Stimulated activated naive CD8-positive, alpha-beta T cell treated with anti-CD3 and anti-CD28 coated beads, Interleukin-15, amount 100 ng/mL, for 72 hours (primary cell): ENCODE measurements at places on chromosomes 6 and 20.

GRCh38 chr20:34190262-34190661 is 51.0 kb upstream of the ASIP start:
- DNase-seq: no peak

DNA sequence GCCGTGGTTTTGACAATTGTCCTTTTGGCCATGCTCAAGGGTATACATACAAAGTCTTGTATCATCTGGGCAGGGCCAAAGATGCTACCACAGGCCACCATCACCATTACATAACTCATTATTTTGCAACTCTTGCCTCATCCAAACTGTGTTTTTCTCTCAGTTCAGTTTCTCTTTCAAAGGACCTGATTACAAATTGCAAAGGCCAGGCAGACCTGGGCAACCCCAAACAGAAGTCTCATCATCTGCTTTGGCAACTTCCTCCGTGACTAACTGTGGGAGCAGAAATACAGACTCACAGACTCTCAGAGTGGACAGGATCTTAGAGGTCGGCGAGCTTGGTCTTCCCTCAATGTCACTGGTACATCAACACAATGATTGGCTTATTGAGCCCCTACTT is 117.8 kb upstream of the NEDD9 start:
- no peak for DNase-seq

DNA sequence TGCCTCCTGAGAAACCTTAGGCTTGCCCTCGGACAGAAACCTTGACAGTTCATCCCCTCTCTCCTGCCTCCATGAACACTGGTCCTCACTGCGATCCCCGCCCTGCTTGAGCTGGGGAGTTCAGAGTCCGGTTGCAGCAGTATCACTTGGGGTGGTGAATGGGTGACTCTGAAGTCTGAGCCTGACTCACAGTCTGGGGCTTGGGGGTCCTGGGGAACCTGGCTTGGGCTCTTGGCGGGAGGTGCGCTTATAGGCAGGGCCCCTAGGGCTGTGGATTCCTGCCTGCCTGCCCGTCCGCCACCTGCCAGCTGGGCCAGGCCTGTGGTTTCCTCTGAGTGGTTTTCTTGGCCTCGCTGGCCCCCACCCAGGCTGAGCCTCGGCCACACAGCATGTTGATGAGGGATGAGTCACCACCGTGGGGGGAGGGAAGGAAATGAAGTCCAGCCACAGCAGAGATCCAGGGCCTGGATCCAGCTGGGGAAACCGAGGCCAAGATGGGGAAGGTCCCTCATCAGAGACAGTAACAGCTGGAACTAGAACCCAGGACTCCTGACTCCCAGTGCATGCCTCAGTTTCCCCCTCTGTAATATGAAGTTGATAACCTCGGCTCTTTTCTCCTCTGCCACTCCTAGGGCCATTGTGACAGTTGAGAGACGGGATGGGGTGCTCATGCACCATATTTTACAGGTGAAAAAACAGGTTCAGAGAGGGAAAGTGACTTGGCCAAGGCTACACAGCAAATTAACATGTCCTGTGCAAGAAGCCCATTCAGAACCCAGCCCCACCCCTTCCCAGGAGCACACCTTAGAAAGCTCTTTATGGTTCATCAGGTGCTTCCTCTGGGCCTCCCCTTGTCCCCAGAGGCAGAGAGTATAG is 9.2 kb downstream of the FOXS1 start:
- peak; percentile 43 for DNase-seq

- DNase-seq: no peak
These were observed 626.2 kb downstream of the UTRN start for GRCh38 chr6:144911322-144911721.

- DNase-seq: no peak
These were observed 12.6 kb downstream of the TCP11 start for GRCh38 chr6:35128496-35128895.

- no peak for DNase-seq
These were observed 21.4 kb upstream of the CITED2 start for GRCh38 chr6:139395891-139396301.

DNA sequence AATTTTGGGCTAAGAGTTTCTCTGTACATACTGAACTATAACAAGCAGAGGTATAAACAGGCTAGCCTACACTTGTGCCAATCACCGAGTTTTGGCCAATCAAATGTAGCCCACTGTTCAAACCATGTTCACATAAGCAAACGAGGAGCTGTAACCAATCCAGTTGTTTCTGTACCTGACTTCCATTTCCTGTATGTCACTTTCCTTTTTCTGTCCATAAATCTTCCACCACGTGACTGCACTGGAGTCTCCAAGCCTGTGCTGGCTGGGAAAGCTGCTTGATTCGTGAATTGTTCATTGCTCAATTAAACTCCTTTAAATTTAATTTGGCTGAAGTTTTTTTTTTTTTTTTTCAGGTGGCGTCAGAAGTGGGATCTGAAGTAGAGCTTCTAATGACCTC is 332.9 kb downstream of the RNF144B start:
- DNase-seq: no peak

GRCh38 chr6:119173249-119174084 is 95.0 kb upstream of the FAM184A start:
- no peak for DNase-seq

- DNase-seq: no peak
These were observed 167.4 kb downstream of the HDGFL1 start for GRCh38 chr6:22736740-22737139.

DNA sequence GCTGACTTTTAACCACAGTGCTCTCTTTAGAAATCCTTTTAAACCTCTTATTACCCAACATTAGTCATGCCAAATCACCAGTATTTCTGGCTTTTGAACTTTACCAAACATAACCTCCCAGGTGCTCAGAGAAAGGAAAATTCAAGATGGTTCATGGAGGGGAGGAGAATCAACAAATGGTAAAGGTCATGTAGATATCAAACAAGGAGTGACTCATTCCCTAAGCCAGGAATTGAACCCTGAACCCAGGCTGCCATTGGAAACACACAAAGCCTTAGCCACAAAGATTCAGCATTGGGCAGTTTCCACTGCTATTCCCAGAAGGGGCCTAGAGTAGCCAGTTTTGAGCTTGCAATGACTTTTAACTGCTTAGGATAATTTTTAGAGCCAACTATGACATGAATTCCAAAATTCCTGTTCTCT is 21.6 kb upstream of the ENTPD6 start:
- DNase-seq: no peak

- DNase-seq: no peak
These were observed 53.2 kb downstream of the PDE7B start for GRCh38 chr6:135904666-135905065.

DNA sequence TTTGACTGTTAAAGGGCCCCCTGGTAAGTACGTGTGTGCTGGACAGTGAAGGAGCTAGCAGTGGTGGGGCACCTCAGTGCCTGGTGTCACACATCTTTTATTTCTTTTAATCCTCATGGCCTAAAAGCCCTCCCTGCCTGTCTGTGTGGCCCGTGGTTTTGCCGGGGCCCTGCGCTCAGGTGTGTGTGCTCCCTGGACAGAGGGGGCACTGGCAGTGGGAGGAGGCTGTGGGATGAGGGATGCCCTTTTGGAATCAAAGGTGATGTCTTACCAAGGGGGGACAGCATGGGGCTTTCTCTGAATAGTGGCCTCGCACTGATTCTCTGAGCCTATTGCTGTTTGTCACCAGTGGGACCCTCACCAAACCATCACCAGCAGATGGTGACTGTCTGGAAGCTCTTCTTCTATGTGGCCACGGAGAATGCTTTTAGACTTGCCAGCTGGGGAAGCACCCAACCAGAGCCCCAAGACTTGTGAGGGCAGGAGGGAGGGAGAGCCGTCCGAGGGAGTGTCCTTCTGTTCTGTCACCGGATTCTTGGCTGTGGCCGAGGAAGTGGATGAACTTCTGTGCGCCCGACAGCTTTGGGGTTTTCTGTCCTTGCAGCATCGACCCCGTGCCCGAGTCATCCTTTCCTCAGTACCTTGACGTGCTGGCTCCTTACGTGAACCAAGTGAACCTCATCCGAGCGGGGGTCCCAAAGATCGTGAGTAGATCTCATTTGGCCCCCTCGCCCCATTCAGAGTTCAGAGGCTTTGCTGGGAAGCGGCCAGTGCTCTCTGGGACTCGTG is 18.1 kb downstream of the PNLDC1 start:
- DNase-seq: no peak

DNA sequence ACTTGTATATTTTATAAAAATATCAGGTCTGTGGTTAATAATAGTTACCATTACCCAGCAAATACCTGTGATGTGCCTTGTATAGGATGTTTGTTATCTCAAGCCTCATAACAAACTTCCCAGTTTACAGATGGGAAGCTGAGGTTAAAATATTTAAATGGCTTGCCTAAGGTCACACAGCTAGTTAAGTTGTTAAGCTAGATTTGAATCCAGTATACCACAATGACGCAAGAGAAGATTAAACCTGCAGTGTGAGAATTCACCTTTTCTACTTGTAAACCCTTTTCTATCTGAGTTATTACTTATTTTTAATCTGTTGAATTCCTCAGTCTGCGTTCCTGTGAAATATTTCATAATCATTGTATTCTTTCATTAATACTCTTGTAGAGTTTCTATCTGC is 4.9 kb downstream of the DSP start:
- DNase-seq: no peak

DNA sequence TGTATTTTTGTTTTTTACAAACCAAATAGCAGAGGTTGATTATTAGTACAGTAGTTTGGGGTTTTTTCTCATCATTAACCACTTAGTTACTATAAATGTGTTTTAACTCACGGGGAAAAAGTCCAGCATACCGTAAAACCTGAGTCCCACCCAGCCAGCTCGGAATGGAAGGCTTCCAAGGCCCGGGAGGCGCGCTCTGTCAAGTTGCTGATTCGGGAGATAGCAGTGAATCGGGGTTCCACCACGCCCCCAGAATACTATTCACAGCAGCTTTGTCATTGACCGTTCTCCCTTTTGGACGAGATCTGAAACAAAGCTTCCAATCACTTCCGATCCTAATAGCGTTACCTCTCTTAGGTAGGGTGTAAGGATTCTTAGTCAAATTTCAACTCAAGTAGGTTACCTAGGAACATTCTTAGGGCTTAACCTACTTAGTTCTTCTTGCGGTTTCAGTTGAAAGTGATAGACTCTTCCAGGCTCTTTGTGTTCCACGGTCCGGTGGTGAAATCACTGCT is 232.8 kb upstream of the QKI start:
- DNase-seq: no peak

DNA sequence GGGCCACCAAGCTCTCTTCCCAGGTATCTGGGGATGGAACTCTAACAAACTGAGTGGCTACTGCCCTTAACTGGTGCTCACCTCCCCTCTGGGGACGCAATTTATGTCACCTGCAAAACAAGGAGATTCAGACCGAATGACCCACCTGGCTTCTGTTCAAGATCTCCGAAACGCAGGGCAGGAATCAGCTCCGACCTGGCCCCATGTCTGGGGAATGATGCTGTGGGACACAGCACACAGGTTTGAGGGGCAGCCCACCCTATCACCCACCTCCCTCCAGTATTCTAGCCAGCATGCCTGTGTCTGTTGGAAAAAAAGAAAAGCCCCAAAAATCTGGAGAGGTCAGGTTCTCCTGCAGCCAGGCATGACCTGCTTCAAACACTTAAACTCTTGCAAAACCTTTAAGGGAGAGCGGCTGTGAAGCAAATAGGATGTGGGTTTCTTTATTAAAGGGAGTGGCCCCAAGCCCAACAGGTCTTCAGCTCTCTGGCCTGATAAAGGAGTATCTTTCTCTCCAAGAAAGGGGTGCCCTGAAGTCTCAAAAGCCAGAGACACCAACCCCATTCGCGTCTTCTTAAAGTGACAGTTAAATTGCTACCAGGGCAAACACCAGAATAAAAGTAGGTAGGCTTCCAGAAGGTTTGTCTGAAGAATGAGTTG is 6.4 kb downstream of the PREX1 start:
- no peak for DNase-seq

DNA sequence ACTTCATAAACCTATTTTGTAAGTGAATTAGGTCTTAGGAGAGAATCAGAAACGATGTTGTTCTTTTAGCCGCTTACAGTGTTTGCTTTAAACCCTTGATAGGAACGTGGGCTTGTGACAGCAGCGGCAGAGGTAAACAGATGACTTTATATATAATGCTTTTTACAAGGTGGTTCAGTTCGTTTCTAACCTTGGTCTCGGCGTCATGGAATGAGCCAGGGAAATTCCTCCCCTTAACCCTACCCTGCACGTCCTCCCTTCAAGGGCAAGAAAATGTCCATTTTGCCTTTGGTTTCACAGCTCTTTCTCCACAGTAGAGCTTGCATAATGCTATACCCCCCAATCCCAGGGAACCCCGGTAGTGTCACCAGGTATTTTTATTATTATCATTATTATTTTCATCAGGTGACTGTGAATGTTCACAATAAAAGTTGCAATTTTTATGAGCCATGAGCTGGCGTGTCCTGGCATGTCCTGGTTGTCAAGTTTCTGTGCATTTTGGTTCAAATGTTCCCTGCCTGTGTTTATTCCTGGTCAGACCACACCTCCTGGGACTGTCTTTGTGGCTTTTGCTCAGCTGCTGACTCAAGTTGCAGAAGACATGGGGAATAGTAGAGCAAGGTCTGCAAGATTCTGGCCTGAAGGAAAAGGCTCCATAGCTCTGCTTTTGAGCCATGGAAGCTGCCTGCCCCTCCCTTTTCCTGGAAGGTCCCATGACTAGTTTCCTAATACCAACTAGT is 112.8 kb upstream of the BMP2 start:
- no peak for DNase-seq

GRCh38 chr6:3228771-3229565 is 1.5 kb upstream of the TUBB2B start:
- no peak for DNase-seq

DNA sequence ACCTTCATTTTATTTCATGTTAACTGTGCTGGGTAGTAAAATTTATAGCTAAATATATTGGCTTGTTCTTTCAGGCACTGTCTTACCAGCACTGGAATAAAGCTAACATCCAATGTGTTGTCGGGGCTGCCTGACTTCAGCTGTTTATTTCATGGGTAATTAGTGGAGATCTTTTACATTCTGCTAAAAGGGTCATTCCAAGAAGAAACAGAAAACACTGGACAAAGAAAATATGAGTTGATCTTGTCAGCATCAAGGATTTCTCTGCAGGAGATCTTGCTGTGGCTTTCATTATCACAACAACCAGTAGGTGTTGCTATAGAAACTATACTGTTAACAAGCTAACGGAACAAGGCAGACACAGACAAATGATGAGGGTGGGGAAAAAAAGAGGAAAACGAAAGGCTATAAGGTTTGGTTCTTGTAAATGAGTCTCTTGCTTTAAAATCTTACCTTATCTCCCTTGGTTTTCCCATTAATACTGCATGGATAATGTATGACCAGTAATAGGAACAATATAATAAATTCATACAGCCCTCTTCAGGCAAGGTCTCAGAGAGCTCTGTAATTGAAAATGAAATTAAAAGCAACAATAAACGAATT is 206.8 kb downstream of the SIM1 start:
- no peak for DNase-seq

DNA sequence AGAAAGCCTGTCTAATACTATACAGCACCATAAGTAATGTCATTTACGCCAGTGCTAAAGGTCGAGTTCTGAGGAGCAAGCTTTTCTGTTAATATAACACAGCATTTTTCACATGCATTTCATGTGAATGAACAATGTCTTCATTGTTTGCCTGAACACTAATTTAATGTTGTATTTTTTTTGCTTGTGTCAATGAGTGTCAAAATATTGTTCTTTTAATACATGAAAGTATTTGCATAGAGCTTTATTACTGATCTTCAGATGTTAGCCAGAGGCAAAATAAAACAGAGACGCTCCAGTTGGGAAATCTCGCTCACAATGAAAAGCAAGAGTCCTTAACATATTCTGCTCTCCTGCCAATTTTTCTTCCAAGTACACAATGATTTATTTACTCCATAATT is 151.8 kb downstream of the FOXC1 start:
- DNase-seq: no peak
